ENCODE measurements at places on chromosomes 1 and 21. TPM values are rescaled to one million over a fixed set of nuclear protein-coding genes. Genes with fewer than 3 reads are reported as not detected.
A peak's percentile ranks its signal among the peaks of the same experiment; 100 is the strongest.

Gene AIRE
- not detected for total RNA-seq

Gene NR0B2
- total RNA-seq = not detected

Gene INAVA
- total RNA-seq = 1.5 TPM

Gene DMRTA2
- total RNA-seq = not detected

Gene SLC19A2
- 9.6 TPM for total RNA-seq

DNA sequence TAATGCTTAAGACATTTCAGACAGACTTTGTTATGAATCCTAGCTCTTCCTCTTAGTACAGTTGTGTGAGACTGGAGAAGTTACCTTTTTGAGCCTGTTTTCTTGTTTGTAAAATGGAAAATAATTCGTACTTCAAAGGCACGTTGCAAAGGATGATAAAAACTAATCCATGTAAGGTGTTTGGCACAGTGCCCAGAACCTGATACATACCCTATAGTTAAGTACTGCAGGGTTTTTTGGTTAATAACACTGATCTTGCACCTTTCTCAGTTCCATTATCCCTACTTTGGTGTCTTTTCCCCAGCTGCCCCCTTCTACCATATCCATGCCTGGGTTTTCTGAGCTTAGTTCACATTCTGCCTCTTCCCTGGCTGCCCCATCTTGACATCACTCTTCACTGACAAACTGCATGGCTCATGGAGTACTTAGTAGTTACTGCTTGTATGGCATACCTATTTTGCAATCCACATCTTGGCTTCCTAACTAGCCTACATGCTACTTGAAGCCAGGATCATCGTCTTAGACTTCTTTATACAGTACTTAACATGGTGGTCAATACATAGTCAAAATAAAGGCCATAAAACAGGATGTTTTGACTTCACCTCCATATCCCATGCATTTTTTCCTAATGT lies 10.1 kb downstream of the CCDC185 start:
- DNase-seq = no peak

DNA sequence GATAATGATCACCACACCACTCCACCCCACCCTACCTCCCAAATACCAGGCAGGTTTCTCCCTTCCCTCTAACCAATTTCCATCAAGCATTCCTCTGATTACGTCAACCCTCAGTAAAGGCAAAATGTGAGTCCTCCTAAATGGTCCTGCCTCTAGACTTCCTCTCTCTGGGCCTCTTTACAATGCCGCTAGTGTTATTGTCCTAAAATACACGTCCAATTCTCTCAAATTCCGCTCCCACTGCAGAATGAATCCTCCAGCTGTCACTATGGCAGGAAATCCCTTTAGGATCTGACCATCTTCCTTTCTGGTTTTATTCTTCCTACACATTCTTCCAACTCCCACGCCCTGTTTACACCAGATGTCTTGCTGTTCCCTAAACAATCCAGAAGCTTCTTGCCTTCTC lies 68.7 kb downstream of the DEGS1 start:
- no peak for DNase-seq

GRCh38 chr1:30194741-30195423 lies 528.5 kb downstream of the MATN1 start:
- DNase-seq = no peak

- peak; percentile 77 for DNase-seq
Measured at GRCh38 chr21:39681257-39681656, 63.7 kb upstream of the IGSF5 start.

DNA sequence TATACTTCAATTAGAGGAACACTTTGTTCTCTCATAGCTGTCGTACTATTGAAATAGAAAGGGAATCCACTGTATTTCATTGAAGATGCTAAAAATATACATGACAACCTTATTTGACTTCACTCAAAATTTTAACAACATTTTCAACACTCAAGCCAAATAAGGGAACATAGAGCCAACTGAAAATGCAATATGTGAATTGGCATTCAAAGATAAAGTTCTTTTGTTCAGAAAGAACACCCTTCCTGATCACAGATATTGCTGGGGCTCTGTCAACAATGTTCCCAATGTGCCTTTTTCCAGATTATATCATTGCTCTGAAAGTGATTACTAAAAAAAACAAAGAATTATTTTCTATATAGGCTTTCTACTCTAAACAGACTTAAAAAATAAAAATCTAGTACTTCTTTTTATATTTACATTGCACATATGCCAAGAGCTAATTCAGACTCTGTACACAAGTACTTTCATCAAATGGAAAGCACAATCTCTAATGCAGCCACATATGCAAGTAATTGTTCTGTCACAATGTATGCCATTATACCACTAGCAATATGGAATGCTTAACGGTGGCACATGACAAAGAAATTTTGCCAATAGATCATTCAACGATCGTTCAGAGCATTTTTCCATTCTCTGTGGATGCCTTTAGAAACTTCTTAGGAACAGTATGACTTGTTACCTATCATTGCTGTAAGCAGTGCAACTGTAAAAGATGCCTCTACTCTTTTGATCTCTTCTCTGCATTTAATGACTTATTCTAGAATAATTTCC lies 171.0 kb downstream of the EIF4G3 start:
- DNase-seq = no peak

- DNase-seq = no peak
Measured at GRCh38 chr1:245566134-245566533, 411.3 kb downstream of the KIF26B start.

GRCh38 chr1:64186138-64186897 lies 17.1 kb upstream of the UBE2U start:
- DNase-seq = no peak

DNA sequence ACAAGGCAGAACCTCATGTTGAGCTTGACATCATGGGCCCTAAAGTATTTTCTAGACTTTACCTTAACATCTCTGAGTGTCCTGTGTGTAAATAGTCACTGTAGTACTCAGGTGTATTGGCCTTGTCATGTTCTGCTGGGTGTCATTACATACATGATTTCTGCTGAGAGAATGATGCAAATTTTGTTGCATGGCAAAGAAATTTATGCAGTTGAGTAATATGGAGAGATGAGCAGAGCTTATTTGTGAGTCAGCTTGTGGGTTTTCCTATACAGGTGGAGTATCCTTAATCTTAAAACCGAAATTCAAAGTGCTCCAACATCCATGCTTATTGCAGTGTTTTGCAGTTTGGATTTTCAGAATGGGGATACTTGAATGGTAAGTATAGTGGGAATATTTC lies 36.6 kb downstream of the RGL1 start:
- no peak for DNase-seq

DNA sequence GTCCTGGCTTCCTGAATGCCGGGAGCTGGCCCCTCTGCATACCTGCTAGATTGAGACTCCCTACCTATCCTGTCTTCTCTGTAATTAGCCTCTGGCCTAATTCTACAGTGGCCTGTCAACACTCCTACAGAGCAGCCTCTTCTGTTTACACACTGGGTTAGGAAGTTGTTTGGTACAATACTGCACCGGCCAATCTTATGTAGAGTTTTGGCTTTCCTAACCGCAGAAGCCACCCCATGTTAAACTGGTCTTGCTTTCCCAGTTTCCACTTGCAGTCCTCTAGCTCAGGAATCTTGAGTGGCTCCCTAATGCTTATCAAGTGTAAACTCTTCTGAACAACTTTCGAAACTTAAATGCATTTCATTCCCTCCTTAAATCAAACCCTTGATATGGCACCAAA lies 42.8 kb downstream of the DPH5 start:
- no peak for DNase-seq

DNA sequence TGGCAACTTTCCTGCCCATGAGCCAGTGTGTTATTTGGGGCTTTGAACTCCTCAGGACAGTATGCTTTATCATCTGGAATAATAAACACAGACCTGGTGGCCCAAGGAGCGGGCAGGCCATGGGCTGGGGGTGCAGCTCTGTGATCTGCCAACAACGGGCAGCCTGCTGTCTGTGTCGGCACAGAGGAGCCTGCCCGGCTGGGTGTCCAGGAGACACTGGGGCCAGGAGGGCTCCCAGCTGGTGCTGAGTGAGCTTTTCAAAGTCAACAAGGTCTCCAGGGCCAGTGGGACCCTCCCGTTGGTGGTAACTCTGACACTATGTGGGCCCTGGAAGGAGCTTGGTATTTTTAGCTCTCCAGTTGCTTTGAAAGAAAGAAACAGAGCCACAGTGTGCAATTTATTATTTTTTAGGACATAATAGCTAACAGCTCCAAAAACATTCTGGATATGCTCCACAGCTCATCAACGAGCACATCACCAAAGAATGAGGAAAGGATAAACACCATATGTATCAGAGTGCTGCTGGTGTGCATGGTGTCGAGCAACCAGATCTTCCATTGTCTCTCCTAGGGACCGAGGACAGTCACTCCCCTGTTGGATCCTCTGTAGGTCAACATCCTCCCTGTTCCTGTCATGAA lies 488.7 kb upstream of the USP24 start:
- no peak for DNase-seq
